ENCODE measurements at places on chromosomes 3 and 15.

DNA sequence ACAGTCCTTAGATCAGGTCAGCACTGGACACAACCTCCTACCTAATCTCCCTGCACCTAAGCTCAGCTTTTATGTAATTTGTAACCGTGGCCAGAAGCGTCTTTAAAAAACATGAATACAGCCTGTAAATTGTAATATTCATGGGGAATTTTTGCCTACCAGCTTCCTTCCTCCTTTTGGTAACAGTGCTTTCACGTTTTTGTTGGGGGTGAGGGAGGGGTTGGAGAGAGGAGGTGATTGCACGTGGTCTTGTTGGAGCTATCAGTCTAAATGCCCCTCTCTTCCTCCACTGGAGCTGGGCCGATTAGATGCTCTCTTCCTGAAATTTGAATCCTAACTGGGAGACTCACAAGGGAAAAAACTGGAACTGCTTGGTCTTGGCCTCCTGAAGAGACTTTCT lies 35.1 kb upstream of the SCN5A start:
- DNase-seq, result no peak

- DNase-seq, result no peak
Observed at GRCh38 chr3:155741603-155742002, 3.3 kb downstream of the PLCH1 start.

GRCh38 chr15:69585937-69586336 lies 133.3 kb downstream of the RPLP1 start:
- DNase-seq, result no peak

DNA sequence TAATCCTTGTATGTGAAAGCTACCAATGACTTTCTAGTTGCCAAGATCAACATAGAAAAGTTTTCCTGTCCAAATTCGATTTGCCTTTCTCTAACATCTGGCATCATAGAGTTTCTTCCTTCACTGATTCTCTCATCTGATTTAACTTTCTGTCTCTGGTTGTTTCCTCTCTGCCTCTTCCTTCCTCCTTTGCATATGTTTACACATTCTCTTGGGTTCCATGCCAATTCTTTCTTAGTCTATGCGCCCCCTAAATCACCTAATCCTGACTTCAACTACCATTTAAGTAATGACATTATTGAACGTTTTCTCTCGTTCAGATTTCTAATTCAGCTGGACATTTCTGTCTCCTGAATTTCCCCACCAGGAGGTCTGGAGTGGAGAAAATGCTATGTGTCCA lies 561.9 kb upstream of the TGFBR2 start:
- DNase-seq, result no peak

DNA sequence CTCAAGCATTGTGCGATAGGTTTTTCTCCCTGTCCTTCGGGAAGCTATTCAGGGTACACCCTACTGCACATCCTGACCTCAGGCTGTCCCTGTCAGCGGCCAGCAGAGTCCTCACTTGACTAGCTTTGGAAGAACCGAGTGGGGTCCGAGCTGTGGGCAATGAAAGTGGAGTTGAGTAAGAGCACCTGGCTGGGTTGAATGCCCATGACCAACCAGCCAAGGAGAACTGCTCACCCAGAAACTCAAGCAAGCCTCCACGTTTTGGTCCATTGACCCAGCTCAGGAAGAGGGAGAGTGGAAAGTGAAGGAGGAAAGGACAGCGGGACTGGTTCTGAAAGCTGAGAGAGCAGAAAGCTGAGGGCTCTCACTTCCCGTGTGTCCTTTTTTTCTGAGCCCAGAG lies 36.0 kb upstream of the HDGFL3 start:
- no peak for DNase-seq

DNA sequence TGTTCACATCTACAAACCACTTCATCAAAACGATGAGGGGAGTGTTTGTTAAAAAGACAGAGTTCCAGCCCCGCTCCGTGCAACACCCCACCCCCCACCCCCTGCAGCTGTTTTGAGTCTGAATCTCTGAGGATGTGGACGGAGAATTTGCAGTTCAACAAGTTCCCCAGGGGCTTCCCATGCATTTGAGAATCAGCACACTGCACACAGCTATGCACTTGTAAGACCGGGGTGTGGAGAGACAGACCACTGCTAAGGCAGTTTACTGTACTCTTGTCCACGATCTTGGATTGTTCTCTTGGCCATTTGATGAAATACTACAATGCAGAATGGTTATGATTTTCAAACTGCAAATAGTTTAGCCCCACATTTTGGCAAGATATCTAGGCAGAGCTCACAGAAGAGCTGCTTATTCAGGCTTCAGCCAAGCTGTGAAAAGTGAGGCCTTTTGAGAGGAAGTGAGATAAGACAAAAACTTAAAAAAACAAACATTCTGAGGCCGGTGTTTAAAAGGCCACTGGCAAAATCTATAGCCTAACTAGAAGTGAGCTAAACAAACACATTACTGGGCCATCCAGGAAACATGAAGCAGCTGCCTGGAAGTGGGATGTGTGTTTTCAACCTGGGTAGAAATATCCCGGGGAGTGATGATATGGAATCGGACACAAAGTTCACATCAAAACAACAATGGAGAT lies 308.2 kb upstream of the ADAMTS9 start:
- no peak for DNase-seq

- no peak for DNase-seq
Observed at GRCh38 chr3:24263069-24263668, 231.5 kb downstream of the THRB start.

DNA sequence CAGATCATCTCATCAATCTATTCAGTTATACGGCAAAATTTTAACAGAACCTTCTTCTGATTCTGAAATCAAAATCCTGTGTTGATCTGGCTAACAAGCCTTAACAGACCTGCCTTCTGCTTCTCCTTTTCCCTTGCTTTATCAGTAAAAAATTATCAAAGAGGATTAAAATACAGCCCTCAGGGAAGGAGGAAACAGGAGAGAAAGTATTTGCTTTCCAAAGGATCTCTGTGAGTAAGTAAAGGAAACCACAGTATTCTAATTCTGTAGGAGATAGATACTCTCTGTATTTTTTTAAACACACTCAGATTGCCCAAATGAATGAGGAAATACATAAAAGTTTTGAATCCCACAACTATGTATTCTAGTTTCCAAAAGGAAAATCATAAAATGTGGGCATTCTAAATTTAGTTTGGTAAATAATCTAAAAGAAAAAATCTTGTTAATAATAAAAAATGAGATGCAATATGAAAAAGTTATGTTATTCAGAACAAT lies 221.8 kb downstream of the ZIC1 start:
- DNase-seq, result no peak

DNA sequence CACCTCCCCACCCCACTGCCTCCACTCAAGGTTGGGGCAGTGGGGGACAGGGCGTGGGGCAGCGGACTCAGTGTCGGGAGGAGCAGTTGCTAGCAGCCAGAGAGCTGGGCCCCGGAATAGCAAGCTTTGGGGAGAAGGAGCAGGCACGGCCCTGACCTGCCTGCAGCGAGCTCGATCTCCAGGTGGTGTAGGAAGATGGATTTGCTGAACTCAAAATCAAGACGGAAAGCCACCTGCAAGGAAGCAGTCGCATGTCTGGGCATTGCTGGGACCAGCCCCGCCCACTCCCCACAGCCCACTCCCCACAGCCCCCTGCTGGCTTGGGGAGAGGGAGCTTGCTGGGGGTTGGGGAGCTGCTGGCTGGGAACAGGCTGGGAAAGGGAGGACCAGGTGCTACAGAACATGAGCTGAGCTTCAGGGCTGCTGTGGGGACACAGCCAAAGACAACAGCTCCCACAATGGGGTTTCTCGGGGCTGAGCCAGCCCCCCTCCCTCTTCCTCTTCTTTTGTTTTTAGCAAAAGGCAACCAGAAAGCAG lies 38.0 kb downstream of the FEM1B start:
- DNase-seq, result no peak

- DNase-seq, result no peak
Observed at GRCh38 chr3:58183221-58183620, 27.6 kb downstream of the DNASE1L3 start.

DNA sequence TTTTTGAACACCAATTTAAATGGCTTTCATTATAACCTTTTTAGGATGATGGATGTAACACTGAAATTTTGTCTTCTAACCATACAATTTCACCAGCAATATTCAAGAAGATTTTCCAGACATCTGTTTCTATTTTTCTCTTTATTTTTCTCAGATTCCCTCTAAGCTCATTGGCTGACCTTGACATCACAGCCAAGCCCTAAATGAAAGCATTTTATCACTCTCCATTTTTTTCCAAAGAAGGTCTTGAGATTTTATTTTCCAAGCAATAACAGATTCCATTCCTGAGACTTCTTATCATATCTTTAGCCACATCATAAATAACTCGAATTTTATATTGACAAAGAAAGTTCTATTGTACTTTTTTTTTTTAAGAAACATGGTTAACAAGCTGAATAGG lies 392.6 kb upstream of the THBS1 start:
- DNase-seq, result no peak

GRCh38 chr3:186828340-186828739 lies 14.2 kb upstream of the ADIPOQ start:
- DNase-seq, result no peak

GRCh38 chr15:56082263-56082761 lies 88.9 kb upstream of the NEDD4 start:
- no peak for DNase-seq

- no peak for DNase-seq
Observed at GRCh38 chr3:20849975-20850374, 664.0 kb upstream of the SGO1 start.

Measured in activated naive CD4-positive, alpha-beta T cell (primary cell).